Activated T-helper 1 cell treated with anti-CD3 and anti-CD28 coated beads, Interleukin-12 subunit alpha, Interleukin-12 subunit beta, Interleukin-2, Interleukin-4 antibody, amounts not matched to agents 30 ng/mL and 10 ng/mL and 1 ng/mL, durations not matched to agents 14 hours and 24 hours and 36 hours (primary cell): ENCODE measurements at places on chromosomes 6 and 20. TPM values are rescaled to one million over a fixed set of nuclear protein-coding genes. Genes with fewer than 3 reads are reported as not detected.

DNA sequence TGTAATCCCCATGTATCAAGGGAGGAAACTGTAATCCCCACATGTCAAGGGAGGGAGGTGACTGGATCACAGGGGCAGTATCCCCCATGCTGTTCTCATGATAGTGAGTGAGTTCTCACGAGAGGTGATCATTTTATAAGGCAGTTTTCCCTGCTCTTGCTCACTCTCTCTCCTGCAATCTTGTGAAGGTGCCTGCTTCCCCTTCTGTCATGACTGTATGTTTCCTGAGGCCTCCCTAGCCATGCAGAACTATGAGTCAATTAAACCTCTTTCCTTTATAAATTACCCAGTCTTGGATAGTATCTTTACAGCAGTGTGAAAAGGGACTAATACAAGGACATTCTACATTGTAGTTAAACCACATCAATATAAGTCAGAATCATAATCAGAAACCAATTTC, 112.4 kb downstream of the BTBD9 start:
- peaks cover 14% of the 10 kb centered on the region for H3K36me3 ChIP-seq
- DNase-seq: no peak
- H3K27ac ChIP-seq: no peak overlapping the region
- no peaks in the 10 kb centered on the region for H3K27me3 ChIP-seq

- H3K27ac ChIP-seq: peak overlapping the region; percentile 99
- peaks cover 3% of the 10 kb centered on the region for H3K27me3 ChIP-seq
- no peak for DNase-seq
- peaks cover 35% of the 10 kb centered on the region for H3K36me3 ChIP-seq
Measured at GRCh38 chr6:31736768-31737314, 511 bp upstream of the CLIC1 start.

- no peak overlapping the region for H3K27ac ChIP-seq
- no peak for DNase-seq
- H3K4me1 ChIP-seq: peaks cover 12% of the 10 kb centered on the region
- no peaks in the 10 kb centered on the region for H3K36me3 ChIP-seq
- no peaks in the 10 kb centered on the region for H3K27me3 ChIP-seq
Measured at GRCh38 chr20:53493311-53493857, 100.3 kb downstream of the ZNF217 start.

DNA sequence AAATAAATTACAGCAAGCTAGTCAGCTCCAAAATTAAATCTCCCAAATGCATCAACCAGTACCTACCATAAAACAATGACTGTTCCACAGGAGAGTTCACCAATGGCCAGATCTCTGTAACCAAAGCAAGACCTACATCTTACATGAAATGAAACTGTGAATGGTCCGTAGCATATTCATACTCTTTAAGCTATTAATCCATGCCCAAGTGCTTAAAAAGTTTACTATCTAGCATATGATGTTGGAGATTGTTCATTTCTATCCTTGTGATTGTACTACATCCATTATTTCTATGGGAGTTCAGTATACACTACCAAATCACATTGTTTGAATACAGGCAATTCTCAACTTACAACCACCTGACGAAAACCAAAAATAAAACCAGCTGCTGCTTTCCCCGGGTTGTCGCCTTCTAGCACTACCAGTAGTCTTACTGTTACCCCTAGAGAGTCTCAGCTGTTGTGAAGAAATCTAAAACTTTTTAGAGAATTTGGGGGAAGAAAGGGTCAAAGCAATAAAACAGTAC, 38.0 kb downstream of the HIVEP2 start:
- peak overlapping the region; percentile 76 for H3K27ac ChIP-seq
- DNase-seq: no peak
- H3K4me1 ChIP-seq: peaks cover 67% of the 10 kb centered on the region

GRCh38 chr20:50916257-50916656, 15.0 kb downstream of the ADNP start:
- H3K27ac ChIP-seq: peak overlapping the region; percentile 13
- H3K4me3 ChIP-seq: no peak overlapping the region
- H3K4me1 ChIP-seq: peaks cover 69% of the 10 kb centered on the region
- DNase-seq: no peak
- no peaks in the 10 kb centered on the region for H3K27me3 ChIP-seq

GRCh38 chr6:14754751-14755513, 490.9 kb upstream of the JARID2 start:
- H3K27ac ChIP-seq: peak overlapping the region; percentile 88
- no peak for DNase-seq
- no peak overlapping the region for H3K4me3 ChIP-seq
- H3K27me3 ChIP-seq: no peaks in the 10 kb centered on the region
- H3K4me1 ChIP-seq: peaks cover 39% of the 10 kb centered on the region

- DNase-seq: no peak
- H3K27ac ChIP-seq: no peak overlapping the region
- peaks cover 3% of the 10 kb centered on the region for H3K27me3 ChIP-seq
- peaks cover 48% of the 10 kb centered on the region for H3K4me1 ChIP-seq
- H3K36me3 ChIP-seq: no peaks in the 10 kb centered on the region
Measured at GRCh38 chr6:26051665-26052310, 35.4 kb upstream of the HFE start.

DNA sequence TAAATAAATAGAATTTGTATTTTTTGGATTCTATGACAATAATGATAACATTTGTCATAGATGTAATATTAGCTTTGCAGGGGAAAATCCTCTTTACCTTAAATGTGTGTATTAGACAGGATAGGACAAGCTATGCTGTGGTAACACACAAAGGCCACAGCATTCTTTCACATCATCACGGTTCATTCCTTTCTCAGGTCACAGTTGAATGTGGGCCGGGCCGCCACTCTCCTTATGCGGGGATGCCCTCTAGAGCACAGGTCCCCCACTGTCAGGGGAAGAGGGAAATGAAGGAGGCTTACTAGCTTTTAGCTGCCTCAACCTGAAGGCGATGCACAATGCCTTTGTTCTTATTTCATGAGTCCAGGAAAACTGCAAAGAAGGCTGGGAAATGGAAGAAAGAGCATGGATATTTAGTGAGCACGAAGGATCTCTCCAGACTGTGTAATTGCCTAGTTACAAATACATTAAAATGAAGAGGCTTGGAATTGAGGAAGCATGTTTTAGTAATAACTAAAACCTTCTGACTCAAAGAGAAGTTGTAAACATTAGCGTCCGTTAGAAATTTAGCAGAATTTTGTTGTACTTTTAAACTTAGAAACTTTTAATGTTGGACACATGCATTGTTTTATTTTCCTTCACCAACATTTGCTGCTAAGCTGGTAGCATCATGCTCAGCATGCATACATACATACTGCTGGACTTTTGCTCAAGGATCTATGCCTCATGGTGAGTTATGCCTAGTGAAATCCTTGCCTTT, 248.9 kb upstream of the FOXQ1 start:
- no peaks in the 10 kb centered on the region for H3K4me1 ChIP-seq
- H3K27ac ChIP-seq: no peak overlapping the region
- no peak overlapping the region for H3K4me3 ChIP-seq
- peaks cover 11% of the 10 kb centered on the region for H3K27me3 ChIP-seq
- no peaks in the 10 kb centered on the region for H3K36me3 ChIP-seq

GRCh38 chr6:72416744-72417465, 205.0 kb upstream of the KCNQ5 start:
- DNase-seq: no peak
- no peaks in the 10 kb centered on the region for H3K4me1 ChIP-seq
- H3K36me3 ChIP-seq: no peaks in the 10 kb centered on the region

GRCh38 chr20:36745234-36745926, 510 bp downstream of the NDRG3 start:
- peak overlapping the region; percentile 72 for H3K27ac ChIP-seq
- H3K4me3 ChIP-seq: peak overlapping the region; percentile 91
- H3K4me1 ChIP-seq: peaks cover 27% of the 10 kb centered on the region
- no peak for DNase-seq

DNA sequence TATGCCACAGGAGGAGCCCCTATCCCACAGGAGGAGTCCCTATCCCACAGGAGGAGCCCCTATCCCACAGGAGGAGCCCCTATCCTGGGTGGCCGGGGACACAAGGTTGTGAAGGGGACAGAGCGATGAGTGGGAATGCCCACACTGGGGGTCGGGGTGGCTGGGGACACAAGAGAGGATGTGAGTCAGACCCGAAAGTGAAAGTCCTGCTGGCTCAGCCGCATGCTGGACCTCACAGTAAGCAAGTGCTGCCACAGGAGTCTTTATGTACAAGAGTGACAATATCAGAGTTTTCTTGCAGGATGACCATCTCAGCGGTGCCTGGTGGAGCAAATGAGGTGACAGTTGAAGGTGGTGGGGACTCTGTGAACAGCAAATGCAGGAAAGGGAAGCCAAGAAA, 93.7 kb downstream of the PSMB1 start:
- no peaks in the 10 kb centered on the region for H3K36me3 ChIP-seq
- no peak overlapping the region for H3K27ac ChIP-seq
- peaks cover 2% of the 10 kb centered on the region for H3K27me3 ChIP-seq
- DNase-seq: no peak
- H3K4me3 ChIP-seq: no peak overlapping the region
- H3K4me1 ChIP-seq: peaks cover 9% of the 10 kb centered on the region

Gene TMC2
- not detected in 2 replicates for total RNA-seq

Gene GTSF1L
- 0.39 TPM in 1 of 2 replicates, not detected in the other for total RNA-seq

Gene GABRR1
- total RNA-seq: not detected in 2 replicates

Gene FAM83B
- not detected in 2 replicates for total RNA-seq

Gene ASIP
- not detected in 2 replicates for total RNA-seq

Gene RIMS1
- total RNA-seq: not detected in 2 replicates
